ENCODE measurements at places on chromosomes 12 and 14. TPM values are rescaled to one million over a fixed set of nuclear protein-coding genes. Genes with fewer than 3 reads are reported as not detected.

LRRC43 gene
- not detected for polyA plus RNA-seq

SLC4A8 gene
- polyA plus RNA-seq = under 0.01 TPM

SYT10 gene
- not detected for polyA plus RNA-seq

KRT72 gene
- not detected for polyA plus RNA-seq

ZNF140 gene
- 10.1 TPM for polyA plus RNA-seq

HOXC13 gene
- polyA plus RNA-seq = not detected

- DNase-seq = peak; percentile 42
- H3K4me1 ChIP-seq = peaks cover 25% of the 10 kb centered on the region
- no peak overlapping the region for H3K27ac ChIP-seq
- no peaks in the 10 kb centered on the region for H3K36me3 ChIP-seq
Observed at GRCh38 chr12:102342281-102343006, 137.9 kb downstream of the IGF1 start.

DNA sequence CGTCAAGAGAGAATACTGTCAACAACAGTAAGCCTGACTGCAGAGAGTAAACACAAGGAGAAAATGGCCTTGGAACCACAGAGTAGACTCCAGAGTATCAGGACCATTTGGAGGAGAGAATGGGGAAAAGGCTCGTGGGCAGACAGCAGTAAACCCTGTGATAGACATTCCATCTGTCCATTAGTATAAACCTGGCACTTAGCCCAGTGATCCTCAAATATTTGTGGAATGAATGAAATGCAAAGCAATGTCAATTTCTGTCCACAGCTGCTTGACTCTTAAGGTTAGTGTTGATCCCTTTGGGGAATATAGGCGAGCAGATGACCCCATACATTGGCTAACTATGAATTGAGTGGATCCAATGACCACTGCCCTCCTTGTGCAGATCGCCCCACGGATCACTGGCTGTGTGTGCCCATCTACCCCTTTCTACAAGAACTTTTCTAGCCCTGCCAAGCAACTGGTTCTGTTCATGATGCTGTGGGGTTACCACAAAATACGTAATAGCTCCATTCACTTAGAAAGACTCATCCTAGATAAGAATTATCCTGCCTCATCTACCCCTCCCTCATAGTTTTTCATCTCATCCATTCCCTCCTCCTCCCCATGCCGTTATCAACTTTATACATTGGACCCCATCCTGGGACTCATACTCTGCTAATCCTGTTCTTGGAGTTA, 846.8 kb downstream of the NRXN3 start:
- H3K27me3 ChIP-seq = no peaks in the 10 kb centered on the region
- no peak overlapping the region for H3K27ac ChIP-seq
- no peaks in the 10 kb centered on the region for H3K4me1 ChIP-seq
- peak; percentile 10 for DNase-seq
- H3K4me3 ChIP-seq = no peak overlapping the region

- peaks cover 1% of the 10 kb centered on the region for H3K36me3 ChIP-seq
- no peaks in the 10 kb centered on the region for H3K27me3 ChIP-seq
- H3K4me3 ChIP-seq = no peak overlapping the region
- no peak overlapping the region for H3K27ac ChIP-seq
Observed at GRCh38 chr12:31966558-31967205, 7.5 kb downstream of the RESF1 start.

DNA sequence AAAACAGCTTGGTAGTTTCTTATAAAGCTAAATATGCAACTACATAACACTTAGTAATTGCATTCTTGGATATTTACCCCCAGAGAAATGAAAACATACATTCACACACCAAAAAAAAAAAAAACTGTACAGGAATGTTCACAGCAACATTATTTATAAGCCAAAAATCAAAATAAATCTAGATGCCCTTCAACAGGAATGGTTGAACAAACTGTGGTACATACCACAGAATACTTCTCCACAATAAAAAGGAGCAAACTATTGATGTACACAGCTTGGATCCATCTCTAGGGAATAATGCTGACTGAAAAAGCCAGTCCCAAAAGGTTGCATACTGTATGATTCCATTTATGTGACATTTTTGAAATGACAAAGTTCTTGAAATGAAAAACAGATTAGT, 62.1 kb upstream of the SLC38A4 start:
- H3K4me3 ChIP-seq = no peak overlapping the region
- DNase-seq = no peak
- no peaks in the 10 kb centered on the region for H3K36me3 ChIP-seq
- no peak overlapping the region for H3K27ac ChIP-seq

GRCh38 chr12:103475073-103475472, 20.7 kb downstream of the C12orf42 start:
- peak; percentile 34 for DNase-seq
- no peak overlapping the region for H3K27ac ChIP-seq
- no peaks in the 10 kb centered on the region for H3K36me3 ChIP-seq
- no peaks in the 10 kb centered on the region for H3K27me3 ChIP-seq
- H3K4me3 ChIP-seq = no peak overlapping the region

DNA sequence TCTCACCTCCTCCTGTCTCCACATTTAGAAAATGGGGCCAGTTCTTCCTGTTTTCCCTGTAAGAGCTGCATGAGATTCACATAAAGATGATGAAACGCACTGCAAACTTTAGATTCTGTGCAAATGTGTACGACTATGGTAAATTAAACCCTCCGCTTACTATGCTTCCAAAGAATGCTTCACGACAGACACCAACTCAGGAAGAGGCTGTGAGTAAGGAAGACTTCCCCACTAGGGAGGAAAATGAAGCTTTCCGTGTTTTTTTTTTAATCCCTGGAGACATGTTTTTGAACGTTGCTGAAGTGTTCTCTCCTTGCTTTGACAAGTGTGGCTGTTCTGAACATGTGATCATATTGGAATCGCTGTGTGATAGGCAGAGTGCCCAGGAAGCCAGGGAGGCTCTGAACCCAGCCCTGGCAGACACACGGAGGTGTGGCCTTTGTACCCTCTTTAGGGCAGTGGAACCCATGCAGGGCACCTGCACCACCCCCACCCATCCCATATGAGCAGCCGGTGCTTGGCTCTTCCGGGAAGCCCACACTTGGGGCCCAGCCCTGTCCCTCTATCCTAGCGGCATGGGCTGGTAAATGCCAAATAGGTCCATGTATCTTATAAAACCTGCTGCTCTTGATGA, 7.5 kb upstream of the SYNE3 start:
- H3K4me3 ChIP-seq = peak overlapping the region; percentile 65
- H3K27ac ChIP-seq = peak overlapping the region; percentile 99
- H3K27me3 ChIP-seq = no peaks in the 10 kb centered on the region

- H3K4me3 ChIP-seq = no peak overlapping the region
- H3K27ac ChIP-seq = peak overlapping the region; percentile 34
- DNase-seq = no peak
- H3K36me3 ChIP-seq = no peaks in the 10 kb centered on the region
- no peaks in the 10 kb centered on the region for H3K27me3 ChIP-seq
Observed at GRCh38 chr12:46771268-46771827, 54.4 kb downstream of the SLC38A4 start.

DNA sequence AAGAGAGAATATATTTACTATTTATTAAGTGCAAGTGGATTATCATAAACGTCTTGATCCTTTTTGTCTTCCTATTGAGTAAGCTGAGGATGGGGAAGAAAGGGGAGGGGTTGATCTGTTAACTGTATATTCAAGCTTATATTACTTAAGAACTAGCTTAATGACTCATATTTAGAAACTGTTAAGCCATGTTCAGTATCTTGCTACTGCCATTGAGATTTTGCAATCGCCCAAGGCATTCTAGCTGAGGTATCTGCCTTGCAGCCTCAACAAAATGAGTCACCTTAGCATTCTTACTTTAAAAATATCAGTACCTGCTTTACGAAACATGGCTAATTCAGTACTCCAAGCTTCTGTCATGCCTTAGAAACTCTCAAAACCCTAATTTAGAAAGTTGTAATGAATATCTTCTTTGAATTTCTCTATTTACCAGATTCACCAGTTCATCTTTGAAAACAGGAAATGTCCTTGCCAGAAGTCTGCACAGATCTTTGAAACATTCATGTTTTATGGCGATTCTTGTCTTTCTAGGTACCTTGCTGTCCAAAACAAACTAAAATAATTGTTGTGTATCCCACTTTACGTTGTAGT, 76.1 kb downstream of the ALG10B start:
- no peak overlapping the region for H3K4me3 ChIP-seq
- H3K27ac ChIP-seq = no peak overlapping the region
- H3K36me3 ChIP-seq = no peaks in the 10 kb centered on the region
- H3K27me3 ChIP-seq = no peaks in the 10 kb centered on the region
- DNase-seq = no peak

GRCh38 chr14:92968291-92969020, 45.5 kb downstream of the CHGA start:
- no peaks in the 10 kb centered on the region for H3K36me3 ChIP-seq
- H3K27me3 ChIP-seq = no peaks in the 10 kb centered on the region
- no peak overlapping the region for H3K27ac ChIP-seq

GRCh38 chr14:93733631-93734030, 54.7 kb downstream of the PRIMA1 start:
- no peaks in the 10 kb centered on the region for H3K36me3 ChIP-seq
- no peaks in the 10 kb centered on the region for H3K4me1 ChIP-seq
- no peak overlapping the region for H3K4me3 ChIP-seq
- DNase-seq = no peak

GRCh38 chr14:76834241-76834661, 8.0 kb downstream of the LRRC74A start:
- no peaks in the 10 kb centered on the region for H3K27me3 ChIP-seq
- H3K27ac ChIP-seq = no peak overlapping the region
- no peak overlapping the region for H3K4me3 ChIP-seq
- peaks cover 66% of the 10 kb centered on the region for H3K4me1 ChIP-seq
- H3K36me3 ChIP-seq = no peaks in the 10 kb centered on the region
- peak; percentile 60 for DNase-seq

GRCh38 chr12:95198914-95199313, 18.4 kb downstream of the FGD6 start:
- H3K36me3 ChIP-seq = no peaks in the 10 kb centered on the region
- H3K4me3 ChIP-seq = no peak overlapping the region

DNA sequence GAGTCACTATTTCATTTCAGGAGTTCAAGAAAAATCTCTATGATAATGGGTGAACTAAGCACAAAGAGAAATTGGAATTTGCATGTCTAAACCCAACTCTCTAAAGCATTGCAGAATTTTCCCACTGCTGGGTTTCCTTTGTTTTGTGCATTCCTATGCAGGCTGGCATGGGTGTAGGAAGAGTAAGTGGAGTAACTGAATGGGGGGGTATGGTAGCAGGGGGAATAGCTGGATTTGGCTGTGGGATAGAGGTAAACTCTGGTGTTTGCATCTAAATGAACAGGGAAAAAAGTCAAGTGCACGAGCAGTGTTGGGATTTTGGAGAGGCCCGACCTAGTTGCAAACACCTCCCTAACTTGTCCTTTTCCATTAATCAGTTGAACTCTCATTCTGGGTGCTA, 159.1 kb downstream of the ANO4 start:
- H3K4me1 ChIP-seq = no peaks in the 10 kb centered on the region
- no peak overlapping the region for H3K27ac ChIP-seq
- H3K27me3 ChIP-seq = peaks cover 3% of the 10 kb centered on the region
- DNase-seq = no peak
- no peak overlapping the region for H3K4me3 ChIP-seq
- H3K36me3 ChIP-seq = no peaks in the 10 kb centered on the region
